ENCODE measurements at places on chromosomes 4 and X. TPM values are rescaled to one million over a fixed set of nuclear protein-coding genes. Genes with fewer than 3 reads are reported as not detected.

CFI gene
- total RNA-seq = not detected

PALLD gene
- total RNA-seq = 1.2 TPM

GRCh38 chr4:61431131-61431530, 231.0 kb downstream of the ADGRL3 start:
- no peak for DNase-seq
- no peak overlapping the region for H3K4me3 ChIP-seq
- H3K27me3 ChIP-seq = no peaks in the 10 kb centered on the region
- no peaks in the 10 kb centered on the region for H3K4me1 ChIP-seq

C4orf51 gene
- total RNA-seq = not detected

GRCh38 chr4:98686043-98686707, 27.8 kb upstream of the TSPAN5 start:
- no peak overlapping the region for H3K27ac ChIP-seq
- peaks cover 5% of the 10 kb centered on the region for H3K36me3 ChIP-seq
- H3K4me3 ChIP-seq = no peak overlapping the region
- DNase-seq = no peak

All from activated CD8-positive, alpha-beta T cell treated with anti-CD3 and anti-CD28 coated beads, Interleukin-2, amount 10 ng/mL, durations not matched to agents 7 days and 5 days (primary cell).